ENCODE measurements at places on chromosomes 5 and 9.

DNA sequence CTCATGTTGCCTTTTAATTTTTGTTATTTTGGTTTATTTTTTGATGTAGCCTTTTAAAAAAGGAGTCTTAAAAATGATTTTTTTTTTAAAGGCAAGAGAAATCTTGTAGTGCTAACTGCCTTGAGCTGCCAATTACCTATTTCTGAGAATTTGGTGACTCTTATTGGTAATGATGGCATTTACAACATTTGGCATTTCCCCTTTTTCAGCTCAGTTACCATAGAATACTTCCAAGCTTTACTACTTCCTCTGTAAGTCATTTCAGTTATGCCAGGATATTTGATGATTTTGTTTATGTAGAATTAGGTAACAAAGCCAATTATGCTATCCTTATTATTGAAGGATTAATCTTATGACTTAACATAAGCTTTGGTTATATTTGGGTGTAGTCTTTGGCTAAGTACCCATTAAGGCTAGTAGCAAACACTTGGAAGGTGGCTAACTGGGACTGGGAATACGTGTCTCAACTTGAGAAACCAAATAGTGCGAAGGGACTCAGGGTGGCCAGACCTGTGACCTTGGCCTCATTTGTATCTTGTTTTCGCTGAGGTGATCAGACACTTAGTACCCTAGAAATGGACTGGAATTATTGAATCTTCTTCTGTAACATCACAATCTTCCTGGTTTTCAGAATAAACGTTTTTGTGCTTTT is 27.7 kb downstream of the CDC37L1 start:
- DNase-seq, result no peak

- DNase-seq, result no peak
These were observed 1.2 kb downstream of the ANKRD33B start for GRCh38 chr5:10564838-10565784.

- no peak for DNase-seq
These were observed 109.7 kb upstream of the IER5L start for GRCh38 chr9:129287619-129288305.

DNA sequence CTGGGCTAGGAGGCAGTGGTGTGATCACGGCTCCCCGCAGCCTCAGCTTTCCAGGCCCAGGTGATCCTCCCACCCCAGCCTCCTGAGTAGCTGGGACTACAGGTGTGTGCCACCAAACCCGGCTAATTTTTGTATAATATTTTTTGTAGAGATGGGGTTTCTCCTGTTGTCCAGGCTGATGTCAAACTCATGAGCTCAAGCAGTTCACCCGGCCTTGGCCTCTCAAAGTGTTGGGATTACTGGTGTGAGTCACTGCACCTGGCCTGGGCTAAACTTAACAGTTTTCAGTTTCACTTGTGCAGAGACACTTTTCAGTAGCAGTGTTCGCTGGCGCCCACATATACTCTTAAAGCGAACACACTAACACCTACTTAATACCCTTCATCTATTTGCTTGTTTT is 205.6 kb upstream of the ZNF608 start:
- no peak for DNase-seq

DNA sequence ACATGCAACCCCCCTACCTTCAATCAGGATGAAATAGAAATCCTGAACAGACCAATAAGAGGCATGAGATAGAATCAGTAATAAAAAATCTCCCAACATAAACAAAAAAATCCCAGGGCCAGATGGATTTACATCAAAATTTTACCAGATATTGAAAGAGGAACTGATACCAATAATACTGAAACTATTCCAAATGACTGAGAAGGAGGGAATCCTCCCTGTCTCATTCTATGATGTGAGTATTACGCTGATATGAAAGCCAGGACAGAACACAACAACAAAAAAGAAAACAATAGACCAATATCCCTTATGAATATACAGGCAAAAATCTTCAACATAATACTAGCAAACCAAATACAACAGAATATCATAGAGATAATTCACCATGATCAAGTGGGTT is 109.0 kb upstream of the SMC2 start:
- DNase-seq, result no peak

DNA sequence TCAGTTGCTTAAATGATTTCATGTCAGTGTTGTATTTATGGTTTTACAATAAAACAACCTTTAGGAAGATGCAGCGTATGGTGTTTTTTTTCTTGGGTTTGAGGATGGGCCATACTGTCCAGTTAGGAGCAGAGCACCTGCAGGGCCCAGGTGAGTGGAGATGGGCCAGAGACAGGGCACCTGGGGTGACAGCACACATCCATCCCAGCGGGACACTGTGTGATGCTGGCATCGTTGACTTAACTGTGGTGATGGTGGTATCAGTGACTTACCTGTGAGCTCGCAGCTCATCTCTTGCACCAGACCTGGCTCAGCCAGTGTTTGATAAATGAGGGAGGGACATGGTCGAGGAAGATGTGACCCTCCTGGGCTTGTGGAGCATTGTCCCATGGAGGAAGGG is 21.6 kb downstream of the AMBP start:
- no peak for DNase-seq
